ENCODE measurements at places on chromosomes 5 and 9.

DNA sequence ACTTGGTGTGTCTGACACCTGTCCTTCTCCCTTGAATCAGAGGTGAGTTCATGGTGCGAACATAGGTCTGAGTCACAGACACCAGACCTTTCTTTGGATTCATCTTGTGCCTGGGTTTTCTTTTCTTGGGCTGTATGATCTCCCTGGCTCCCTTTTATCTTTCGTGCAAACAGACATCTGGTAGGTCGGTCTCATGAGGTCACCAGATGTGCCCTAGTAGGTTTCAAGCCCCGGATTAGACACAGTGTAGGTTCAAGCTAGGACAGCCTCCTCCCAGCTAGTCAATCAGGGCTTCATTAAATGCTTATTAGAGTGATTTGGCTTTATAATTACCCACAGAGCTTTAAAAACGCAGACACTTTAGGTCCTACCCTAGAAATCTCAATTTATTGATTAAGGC is 106.0 kb upstream of the MYO10 start:
- no peak for DNase-seq

GRCh38 chr5:179607160-179607931 is 16.1 kb downstream of the HNRNPH1 start:
- DNase-seq: no peak

- DNase-seq: no peak
Observed at GRCh38 chr5:61132559-61132958, 29.7 kb downstream of the SMIM15 start.

DNA sequence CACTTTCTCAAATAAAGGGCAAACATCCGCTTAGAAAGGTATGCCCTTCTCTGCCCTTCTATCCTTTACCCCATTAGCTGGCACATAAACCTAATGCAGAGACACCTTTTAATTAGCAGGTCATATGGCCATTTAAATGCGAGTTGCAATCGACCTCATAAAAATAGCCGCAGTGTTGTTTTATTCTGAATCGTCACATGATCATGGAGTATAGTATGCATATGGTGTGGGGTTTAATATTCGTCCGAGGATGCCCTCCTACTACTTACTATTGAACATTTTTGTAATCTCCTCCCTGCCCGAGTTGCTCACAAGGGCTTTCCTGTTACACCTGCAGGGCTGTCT is 72.0 kb downstream of the PIK3R1 start:
- DNase-seq: no peak

GRCh38 chr5:57416278-57416994 is 66.2 kb downstream of the ACTBL2 start:
- no peak for DNase-seq

- DNase-seq: no peak
Observed at GRCh38 chr9:100020121-100020795, 78.5 kb downstream of the ERP44 start.

- no peak for DNase-seq
Observed at GRCh38 chr9:121326130-121326838, 43.8 kb downstream of the STOM start.

DNA sequence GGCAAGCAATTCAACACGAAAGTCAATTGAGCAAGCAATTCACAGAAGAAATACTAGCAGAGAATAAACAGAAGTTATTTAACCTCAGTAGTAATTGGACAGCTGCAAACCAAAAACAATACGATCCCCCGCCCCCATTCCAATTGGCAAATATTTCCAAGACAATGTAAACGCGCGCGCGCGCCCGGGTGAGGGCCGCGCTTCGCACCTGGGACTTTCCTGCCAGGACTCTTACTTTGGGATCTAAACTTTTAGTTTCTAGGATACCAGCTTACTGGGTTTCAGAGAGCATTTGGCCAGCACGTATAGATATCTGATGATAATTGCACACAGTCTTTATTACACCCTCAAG is 8.6 kb downstream of the RUFY1 start:
- no peak for DNase-seq

- no peak for DNase-seq
Observed at GRCh38 chr5:173706700-173707099, 90.2 kb upstream of the BOD1 start.

DNA sequence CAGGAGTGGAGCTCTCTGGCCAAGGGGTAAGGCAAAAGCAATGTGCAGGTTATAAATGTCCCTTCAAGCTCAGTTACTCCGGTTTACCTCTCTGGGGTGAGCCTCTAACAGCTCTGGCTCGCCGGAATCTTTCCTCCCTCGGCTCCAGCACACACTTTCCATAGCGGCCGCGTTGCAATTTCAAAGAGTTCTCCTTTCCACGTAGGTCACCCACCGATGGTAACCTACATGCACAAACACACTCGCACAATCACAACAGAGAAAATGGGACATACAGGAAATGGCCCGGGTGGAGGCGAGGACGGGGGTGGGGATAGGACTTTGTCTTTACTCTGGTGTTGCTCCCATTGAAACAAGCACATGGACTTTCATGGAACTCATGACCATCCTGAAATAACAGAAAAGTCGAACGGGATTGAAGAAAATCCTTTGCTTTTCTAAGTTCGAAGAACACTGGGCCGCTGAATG is 1.2 kb downstream of the LHFPL2 start:
- no peak for DNase-seq

DNA sequence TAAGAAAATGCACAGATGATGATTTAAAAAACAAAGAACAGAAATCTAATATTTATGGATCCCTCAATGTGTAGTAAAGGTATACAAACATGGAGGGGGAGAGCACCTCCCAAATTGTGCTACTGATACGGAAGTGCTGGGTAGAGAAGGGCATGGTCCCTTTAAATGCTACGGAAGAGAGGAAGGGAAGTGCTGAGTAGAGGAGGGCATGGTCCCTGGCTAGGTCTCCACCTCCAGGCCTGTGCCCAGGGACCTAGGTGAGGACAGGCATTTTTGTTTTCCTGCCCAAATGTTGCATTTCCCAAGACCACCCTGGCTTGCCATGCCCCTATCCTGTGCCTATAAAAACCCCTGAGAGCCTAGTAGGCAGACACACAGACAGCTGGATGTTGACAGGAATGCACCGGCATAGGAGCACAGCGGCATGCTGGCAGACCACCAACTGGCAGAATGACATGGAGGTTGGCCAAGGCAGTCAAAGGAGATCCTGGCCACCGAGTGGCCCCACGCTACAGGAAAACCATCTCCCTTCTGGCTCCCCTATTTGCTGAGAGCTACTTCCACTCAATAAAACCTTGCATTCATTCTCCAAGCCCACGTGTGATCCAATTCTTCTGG is 62.1 kb upstream of the SPDL1 start:
- DNase-seq: no peak

- DNase-seq: no peak
Observed at GRCh38 chr5:32021771-32022170, 152.3 kb downstream of the GOLPH3 start.

- no peak for DNase-seq
Observed at GRCh38 chr9:118938581-118938980, 430.7 kb downstream of the BRINP1 start.

GRCh38 chr9:93896496-93897033 is 58.6 kb downstream of the BARX1 start:
- no peak for DNase-seq

- DNase-seq: no peak
Observed at GRCh38 chr9:20023961-20024571, 235.2 kb upstream of the SLC24A2 start.

DNA sequence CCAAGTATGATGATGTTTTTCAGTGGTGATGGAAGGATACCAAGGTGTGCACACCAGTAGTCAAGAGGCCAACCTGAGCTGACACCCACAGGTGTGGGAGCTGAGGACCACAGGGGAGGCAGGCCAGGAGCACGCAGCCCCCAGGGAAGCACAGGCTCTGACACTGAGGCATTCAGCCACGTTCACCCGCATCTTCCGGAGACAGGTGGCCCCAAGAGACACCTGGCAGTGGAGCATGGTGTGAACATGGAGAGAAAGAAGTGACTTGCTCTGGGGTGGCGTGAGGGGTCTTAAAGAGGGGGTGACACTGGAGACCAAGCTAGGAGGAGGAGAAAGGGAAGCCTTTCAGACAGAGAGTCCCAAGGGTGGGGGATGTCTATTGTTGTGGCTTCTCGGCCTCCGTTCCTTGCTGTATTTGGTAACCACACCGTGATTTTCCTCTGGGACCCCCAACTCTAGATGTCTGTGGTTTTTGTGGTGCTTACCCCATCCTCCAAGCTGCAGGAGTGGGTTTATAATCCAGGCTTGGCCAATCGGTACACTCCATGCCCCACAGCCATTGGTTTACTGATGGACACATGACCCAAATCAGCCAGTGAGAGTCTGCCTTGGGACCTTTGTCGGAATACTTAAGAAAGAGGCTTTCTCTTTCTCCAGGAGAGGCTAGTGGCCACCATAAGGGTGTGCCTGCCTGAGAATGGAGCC is 84.6 kb downstream of the HRH2 start:
- no peak for DNase-seq

DNA sequence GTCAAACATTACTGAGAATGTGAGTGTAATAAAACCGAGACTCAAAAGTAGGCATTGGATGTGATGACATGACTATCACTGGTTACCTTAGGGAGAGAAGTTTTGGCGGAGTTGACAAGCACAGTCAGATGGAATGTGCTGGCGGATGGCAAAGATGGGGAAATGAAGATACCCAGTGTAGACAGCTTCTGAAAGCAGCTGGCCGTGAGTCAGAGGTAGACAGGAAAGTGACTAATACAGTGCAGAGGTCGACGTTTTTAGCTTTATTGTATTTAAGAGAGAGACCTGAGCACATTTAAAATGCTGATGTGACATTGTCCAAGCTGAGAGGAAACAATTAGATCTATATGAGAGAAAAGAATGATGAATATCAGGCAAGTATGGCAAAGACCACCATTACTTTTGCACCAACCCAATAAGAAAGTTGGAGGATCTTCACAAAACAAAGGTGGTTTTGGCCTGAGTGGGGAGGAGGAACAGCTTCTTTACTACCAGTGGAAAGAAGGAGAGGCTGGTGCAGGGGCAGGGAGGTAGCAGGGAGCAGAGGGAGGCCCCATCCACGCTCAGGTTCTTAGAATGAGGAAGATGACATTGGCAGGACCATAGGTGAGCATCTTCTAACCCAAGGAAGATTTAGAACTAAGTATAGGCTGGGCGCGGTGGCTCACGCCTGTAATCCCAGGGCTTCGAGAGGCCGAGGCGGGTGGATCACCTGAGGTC is 36.7 kb upstream of the KCNIP1 start:
- DNase-seq: no peak

GRCh38 chr5:139523635-139524445 is 37.3 kb upstream of the UBE2D2 start:
- no peak for DNase-seq

DNA sequence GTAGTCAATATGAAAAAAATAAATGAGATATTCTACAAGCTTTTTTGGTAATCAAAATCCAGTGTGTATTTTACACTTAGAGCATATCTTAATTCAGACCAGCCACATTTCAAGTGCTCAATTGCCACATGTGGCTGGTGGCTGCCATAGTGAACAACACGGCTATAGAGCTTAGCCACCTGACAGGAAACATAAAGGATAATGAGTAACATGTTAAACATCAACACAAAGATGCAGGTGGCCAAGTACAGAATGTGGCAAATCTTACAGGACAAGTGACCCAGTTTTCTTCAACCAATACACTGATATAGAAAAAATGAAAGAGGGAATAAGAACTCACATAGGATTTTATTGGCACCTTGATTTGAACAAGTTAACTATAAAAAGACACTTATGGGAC is 61.4 kb downstream of the KIF24 start:
- no peak for DNase-seq

- no peak for DNase-seq
Observed at GRCh38 chr9:2616692-2617377, 4.8 kb upstream of the VLDLR start.

DNA sequence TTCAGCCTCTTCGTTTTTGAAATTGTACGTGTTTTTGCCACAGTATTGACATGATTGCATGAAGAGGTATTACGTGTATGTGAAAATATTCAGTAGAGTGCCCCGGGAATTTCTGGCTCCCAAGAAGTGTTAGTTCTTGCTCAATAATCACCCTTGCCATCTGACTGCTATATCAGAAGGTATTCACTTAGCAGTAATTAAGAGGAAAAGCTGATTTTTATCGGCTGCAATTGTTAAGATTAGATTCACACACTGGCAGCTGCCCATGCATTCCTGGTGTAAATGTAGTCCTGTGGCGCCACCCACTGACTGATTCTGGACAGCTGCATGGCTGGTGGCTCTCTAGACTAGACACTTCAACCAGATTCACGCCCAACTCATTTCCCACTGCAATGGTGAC is 440.1 kb upstream of the ADAMTS16 start:
- DNase-seq: no peak

DNA sequence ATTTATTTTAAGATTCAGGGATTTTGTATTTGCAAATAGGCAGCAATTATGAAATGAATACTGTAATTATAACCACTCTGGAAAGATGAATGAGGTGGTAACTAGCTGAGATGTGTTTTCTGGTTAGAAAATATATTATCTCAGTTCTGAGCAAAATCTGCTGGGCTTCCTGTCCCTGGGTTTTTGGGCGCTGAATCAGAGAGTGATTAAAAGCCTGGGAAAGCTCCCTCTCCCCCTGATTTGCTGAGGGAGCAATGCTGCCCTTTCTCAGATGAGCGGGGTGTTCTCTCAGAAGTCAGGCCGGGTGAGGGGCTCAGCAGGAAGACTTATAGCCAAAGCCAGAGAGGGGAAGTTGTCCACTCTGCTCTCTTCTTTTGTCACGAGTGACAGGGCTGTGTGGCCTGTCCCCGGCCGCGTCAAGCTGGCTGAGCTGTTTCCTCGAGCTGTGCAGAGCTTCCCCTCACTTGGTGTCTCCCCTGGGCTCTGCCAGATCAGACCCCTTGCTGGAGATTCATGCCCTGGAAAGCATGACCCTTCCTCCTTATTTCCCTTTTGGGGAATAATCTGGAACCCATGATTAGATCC is 39.8 kb upstream of the PITX1 start:
- DNase-seq: no peak

DNA sequence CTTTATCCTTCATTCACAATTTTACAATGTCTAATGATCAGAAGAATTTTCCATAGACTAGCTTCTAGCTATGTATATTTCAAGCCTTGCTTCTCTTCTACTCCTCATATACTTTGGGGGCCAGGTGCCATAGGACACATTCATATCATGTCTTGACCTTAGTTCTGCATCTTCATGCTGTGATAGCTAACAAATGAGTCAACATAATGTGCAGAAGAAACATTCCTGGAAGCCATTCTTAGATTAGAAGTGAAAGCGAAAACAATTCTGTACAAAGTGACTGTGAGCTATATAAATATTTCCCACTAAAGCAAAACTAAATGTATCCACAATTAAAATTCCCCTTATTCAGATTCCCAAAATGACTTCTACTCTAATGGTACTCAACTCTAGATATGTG is 320.2 kb upstream of the NREP start:
- DNase-seq: no peak

GRCh38 chr9:92942688-92943616 is 4.4 kb upstream of the FGD3 start:
- no peak for DNase-seq

DNA sequence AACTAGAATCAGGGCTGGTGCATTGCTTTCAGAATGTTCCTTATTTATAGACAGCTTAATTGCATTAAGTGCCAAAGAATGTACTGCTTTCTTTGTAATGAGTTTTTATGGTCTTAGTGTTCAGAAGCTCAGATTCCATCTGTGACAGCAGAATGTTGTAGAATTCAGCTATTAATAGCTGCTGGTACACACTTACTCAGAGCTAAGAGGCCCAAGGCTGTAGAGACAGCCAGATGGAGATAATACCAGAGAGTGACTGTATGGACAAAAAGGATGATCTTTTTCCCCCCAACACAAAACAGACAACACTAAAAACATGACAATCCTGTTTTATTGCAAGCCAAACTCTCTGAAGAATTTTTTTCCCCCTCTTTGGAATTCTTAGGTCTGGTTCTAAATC is 50.2 kb downstream of the PPP2R2B start:
- DNase-seq: no peak

All from stimulated activated CD8-positive, alpha-beta memory T cell treated with anti-CD3 and anti-CD28 coated beads, Interleukin-7, amount 100 ng/mL, for 4 hours (primary cell).